Fibroblast of villous mesenchyme (primary cell): ENCODE measurements at places on chromosomes 11 and 22. TPM values are rescaled to one million over a fixed set of nuclear protein-coding genes. Genes with fewer than 3 reads are reported as not detected.
A peak's percentile ranks its signal among the peaks of the same experiment; 100 is the strongest.

- DNase-seq: peak; percentile 23
These were observed 3.7 kb downstream of the PHRF1 start for GRCh38 chr11:579830-580601.

Gene NAALADL1
- 23.7 and 27.4 TPM in 2 replicates for total RNA-seq

DNA sequence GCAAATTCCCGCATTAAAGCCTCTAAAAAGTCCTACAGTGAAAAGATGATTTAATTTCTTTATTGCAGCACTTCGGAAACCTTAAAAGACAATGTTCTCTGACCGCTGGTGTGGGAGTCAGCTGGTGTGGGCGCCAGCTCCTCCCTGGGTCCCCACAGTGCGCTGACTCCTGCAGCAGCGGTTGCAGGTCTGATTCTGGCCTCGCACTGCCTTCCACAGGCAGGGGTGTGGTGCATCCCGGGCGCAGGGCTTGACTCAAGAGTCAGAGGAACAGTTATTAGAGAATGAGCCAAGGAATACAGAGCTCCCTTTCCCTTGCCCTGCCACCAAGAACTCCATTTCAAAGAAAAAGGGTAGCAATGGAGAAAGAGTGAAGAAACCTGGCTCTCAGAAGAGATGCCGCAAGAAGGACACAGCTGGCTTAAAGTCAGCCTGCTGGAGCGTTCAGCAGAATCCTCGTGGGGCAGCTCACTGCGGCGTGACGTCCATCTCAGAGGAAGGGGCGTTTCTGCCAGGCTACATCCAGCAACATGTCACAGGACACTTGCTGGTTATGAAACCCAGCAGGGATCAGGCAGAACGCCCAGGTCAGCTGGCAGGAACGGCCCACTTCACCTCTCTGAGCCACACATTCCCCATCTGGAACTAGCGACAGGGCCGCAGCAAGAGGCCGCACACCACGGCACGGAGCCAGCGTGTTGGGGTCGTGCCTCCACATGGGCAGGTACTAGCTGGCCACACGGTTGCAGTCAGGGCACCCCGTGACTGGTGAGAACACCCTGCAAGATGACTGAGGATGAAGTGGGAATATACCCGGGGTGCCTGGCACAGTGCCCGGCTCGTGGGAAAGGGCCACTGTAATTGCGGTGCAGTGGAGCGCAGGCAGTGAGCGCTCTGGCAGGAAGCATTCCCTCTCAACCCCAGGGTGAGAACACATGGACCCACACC lies 18.1 kb upstream of the EFCAB6 start:
- peak; percentile 60 for DNase-seq

DNA sequence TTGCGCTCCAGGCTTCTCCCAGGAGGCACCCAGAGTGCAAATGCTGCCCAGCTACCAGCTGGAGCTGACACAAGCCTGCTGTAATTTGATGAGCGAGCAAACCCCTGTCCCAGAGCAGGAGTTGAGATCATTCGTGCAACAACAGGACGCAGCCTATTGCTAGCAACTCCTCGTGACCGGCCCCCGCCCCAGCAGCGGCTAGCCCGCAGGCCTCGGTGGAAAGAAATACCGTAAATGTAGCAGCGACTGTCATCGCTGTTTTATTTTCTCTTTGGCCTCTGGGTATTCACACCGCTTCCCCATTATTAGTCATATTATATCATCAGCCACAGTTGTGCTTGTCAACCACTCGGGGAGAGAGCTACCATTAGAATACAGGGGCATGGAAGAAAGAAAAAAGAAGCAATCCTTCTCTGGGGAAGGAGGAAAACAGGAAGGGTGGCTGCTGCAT lies 59.2 kb upstream of the ATXN10 start:
- DNase-seq: peak; percentile 73

Gene H19
- total RNA-seq: 72.5 and 161 TPM in 2 replicates

- no peak for DNase-seq
These were observed 300.4 kb upstream of the B3GAT1 start for GRCh38 chr11:134712228-134713145.

DNA sequence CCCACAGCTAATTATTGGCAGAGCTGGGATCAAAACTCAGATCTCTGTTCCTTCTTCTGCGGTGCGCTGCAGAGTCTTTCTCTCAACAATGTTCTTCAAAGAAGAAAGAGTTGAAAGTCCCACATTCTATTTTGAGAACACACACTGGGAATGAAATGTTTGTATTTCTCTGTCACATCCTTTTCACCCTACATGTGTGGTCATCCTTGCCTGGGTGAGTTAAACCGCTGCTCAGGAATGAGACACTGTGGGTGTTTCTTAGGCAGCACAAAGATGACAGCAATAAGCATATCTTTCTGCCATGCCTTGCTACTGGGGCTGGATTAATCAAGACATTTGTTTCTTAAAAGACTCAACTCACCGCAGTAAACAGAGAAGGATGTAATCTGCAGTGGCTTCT lies 222.6 kb downstream of the LARGE1 start:
- DNase-seq: no peak

DNA sequence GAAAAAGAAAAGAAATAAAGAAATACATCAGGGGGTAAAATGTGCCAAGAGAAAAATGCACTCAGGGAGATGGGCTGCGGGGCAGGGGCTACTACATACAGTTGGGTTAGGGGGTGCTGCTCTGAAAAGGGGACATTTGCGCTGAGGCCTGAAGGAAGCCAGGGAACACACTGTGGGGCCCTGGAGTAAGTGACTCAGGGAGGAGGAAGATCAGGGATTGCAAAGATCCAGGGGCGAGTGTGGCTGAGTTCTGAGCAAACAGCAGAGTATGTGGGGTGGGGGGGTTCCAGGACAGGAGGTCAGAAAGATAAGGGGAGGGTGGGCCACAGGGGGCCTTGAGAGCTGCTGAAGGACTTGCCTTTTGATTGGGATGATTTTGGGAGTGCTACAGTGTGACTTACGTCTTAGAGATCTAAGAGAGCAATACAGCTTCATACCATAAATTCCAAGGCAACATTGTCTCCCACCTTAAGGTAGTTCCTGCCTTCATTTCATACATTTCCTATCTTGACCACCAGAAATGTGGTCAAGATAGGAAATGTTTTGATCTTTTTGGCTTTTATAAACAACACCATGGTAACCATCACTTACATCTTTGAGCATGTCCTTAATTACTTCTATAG lies 5.8 kb downstream of the A4GALT start:
- peak; percentile 27 for DNase-seq

Gene TTC28
- 23.3 and 27.4 TPM in 2 replicates for total RNA-seq

- no peak for DNase-seq
These were observed 610.9 kb downstream of the CNTN5 start for GRCh38 chr11:99631618-99632017.
